ENCODE measurements at places on chromosomes 11 and 22.

GRCh38 chr11:69828971-69829344 is 9.7 kb upstream of the FGF3 start:
- DNase-seq: peak; percentile 13

GRCh38 chr22:17707526-17707925 is 66.7 kb downstream of the BID start:
- no peak for DNase-seq

DNA sequence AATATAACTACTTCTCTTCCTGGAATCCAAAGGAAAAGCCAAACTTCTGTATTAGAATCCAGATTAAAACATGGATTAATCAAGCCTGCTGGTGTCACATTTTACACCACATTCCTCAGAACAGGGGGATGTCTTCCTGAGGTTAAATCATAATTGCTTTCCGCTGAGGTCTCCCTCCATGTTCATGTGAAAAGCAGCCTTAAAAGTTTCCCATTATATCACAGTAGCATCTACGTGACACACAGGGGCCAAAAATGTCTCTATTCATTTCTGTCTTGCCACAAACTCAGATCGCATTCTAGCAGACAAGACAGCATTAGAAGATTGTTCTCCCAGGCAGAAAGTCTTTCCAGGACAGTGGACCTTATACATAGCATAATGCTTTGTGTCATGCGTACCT is 788.7 kb downstream of the OPCML start:
- DNase-seq: no peak

GRCh38 chr22:25362883-25363240 is 143.4 kb downstream of the CRYBB2 start:
- DNase-seq: no peak

DNA sequence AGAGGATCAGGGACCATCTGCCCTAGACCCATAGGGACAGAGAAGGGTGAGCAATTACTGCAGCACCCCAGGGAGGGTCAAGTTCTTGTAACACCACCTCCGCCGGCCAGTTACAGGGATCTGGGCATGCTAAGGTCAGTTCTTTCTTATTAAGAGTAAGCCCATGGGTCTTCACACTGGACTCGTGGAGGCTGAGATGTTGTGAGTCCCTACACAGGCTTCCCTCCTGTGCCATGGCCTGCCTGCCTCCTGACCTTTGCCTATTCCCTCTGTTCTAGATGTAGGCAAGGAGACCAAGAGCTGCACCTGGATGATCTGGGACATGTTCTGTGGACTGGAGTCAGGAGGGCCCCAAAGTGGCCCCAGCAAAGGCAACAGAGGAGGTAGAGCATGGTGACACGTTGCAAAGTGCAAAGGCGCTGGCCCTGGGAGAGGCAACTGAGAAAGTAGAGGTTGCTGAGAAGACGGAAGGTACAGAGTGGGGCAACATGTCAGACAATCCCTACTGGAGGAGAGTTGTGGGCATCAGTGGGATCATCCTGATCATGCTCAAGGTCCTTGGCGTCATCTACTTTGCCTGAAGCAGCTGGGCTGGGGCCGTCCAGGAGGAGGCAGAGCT is 16.3 kb upstream of the GNAZ start:
- DNase-seq: no peak

- DNase-seq: no peak
Observed at GRCh38 chr11:78359921-78360320, 57.7 kb downstream of the GAB2 start.
